COLO829 (cell line): ENCODE measurements at places on chromosomes 1 and 21.

DNA sequence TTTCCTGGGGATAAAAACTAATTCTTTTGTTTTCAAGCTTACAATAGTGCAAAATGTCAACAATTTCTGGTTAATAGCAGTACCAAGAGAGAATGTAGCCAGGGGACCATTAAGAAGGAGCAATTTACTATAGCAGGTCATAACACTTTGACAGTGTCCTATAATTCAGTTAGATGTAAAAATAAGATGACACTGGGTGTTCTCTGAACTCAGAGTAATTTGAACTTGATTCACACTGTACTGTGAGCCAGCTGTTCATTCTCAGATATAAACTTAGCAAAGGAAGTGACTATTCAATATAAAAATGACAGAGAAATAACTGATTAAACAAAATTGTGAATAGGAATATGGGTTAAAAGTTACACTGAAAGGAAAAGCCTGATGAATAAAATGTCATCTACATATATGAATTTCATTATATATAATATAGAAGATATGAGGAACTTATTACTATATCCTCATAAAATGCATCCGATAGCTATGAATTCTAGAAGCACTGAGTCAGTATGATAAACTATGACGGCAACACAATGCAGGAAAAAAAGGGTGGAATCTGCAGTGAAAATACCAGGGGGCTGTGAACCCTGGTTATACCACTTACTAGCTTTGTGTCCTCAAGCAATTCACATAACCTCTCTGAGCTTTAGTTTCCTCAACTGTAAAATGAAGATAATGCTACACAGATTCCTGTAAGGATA lies 135.9 kb downstream of the ACBD6 start:
- DNase-seq = no peak

DNA sequence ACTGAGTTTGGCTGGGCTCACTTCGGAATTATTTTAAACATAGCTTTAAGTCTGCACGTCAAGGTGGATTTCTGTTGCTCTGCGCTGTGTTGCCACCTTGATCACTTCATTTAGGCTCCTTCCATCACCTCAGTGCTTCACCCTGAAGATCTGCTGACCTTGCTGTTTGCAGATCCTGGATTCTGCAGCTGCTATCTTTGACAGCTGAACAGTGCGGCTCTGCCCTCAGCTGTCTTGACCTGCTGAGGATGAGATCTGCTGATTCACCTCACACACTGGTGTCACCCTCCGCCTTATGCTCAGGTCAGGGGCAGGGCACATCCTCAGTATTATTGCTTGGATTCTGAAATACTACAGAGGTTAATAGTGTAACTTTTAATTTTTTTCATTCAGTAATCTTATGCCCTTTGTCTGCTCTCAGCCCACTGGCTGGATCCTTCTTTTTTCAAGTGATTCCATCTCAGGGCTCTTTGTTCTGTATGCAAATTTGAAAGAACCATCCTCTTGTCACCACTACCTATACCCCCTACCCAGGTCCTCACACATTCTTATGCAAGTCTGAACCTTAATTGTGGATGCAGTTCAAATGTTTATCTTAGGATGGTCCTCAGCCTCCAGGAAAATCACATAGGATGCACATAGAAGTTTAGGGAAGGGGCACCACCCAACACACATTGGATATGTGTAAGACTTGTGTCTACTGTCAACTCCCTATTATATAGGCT lies 364.0 kb downstream of the OLFM3 start:
- no peak for DNase-seq

DNA sequence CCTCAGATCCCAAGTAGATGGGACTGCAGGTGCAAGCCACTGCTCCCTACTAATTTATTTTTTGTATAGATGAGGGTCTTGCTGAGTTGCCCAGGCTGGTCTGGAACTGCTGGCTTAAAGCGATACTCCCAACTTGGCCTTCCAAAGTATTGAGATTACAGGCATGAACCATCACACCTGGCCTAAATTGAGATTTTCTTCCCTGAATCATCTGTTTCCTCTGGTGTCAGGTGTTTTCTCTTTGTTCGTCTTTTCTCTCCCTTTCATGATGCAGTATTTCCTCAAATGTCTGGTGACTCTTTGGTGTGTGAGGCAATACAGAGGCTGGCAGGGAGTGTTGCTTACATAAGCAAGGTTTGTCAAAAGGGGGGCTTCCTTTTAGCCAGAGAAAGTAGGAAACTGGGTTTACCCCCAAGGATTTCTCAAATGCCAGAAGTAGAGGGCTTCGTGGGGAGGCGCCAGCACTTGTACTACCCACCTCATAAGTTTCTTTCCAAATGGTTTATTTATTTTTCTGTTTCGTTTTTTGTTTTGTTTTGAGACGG lies 27.6 kb downstream of the CLDN14 start:
- DNase-seq = no peak

- no peak for DNase-seq
These were observed 329.4 kb upstream of the ESRRG start for GRCh38 chr1:217052626-217053025.

- no peak for DNase-seq
These were observed 240.7 kb downstream of the BARHL2 start for GRCh38 chr1:90476411-90476810.

GRCh38 chr1:241592273-241592958 lies 47.8 kb downstream of the CHML start:
- DNase-seq = peak; percentile 52

DNA sequence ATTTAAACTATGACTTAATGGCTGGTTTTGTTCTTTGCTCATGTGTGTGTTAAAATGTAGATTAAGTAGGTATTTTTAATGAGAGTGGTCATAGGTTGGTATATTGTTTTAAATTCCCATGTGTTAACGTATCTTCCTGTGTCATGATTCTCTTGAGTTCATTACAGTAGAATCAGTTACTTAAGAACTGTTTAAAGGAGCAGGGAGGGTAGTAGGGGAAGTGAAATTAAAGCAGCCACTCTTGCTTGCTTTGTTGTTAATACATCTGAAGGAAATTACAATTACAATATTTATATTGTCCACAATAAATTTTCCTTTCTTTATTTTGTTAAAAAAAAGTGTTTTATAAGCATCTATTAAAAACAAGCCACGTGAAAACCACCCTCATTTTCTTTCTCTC lies 119.2 kb upstream of the KIAA1614 start:
- no peak for DNase-seq
